ENCODE measurements at places on chromosomes 1 and 21.

DNA sequence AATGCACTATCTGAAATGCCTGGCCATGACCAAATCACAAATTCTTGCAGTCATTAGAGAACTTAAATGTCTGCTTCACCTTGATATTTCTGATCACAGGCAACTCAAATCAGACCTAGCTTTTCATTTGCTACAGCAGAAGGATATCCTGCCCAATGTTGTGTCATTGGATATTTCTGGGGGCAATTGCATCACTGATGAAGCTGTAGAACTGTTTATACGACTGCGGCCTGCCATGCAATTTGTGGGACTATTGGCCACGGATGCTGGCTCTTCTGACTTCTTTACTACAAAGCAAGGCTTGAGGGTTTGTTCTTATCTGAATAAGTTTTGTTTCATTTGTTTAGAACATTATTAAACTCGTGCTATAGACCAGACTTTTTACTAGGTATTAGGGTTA, 14.9 kb downstream of the ZYG11A start:
- DNase-seq, result no peak

- peak; percentile 40 for DNase-seq
Measured at GRCh38 chr1:62437273-62437940, 558 bp downstream of the USP1 start.

DNA sequence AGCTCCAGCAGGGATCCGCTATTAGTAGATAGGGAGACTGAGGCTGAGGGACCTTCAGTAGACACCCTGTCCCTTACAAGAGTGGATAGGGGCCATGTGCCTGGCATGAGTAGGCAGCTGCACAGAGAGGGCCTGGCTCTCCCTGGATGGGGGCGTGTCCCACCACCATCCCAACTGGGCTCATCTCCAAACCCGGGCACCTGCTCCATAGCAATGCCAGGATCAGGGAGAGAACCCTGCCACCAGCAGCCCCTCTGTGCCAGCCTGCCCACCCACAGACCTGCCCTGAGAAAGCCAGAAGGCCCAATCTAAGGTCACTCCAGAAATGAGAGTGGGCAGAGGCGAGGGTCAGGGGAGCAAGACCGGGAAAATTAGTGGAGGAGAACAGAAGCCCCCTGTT, 121.3 kb downstream of the GRIK3 start:
- DNase-seq, result no peak

DNA sequence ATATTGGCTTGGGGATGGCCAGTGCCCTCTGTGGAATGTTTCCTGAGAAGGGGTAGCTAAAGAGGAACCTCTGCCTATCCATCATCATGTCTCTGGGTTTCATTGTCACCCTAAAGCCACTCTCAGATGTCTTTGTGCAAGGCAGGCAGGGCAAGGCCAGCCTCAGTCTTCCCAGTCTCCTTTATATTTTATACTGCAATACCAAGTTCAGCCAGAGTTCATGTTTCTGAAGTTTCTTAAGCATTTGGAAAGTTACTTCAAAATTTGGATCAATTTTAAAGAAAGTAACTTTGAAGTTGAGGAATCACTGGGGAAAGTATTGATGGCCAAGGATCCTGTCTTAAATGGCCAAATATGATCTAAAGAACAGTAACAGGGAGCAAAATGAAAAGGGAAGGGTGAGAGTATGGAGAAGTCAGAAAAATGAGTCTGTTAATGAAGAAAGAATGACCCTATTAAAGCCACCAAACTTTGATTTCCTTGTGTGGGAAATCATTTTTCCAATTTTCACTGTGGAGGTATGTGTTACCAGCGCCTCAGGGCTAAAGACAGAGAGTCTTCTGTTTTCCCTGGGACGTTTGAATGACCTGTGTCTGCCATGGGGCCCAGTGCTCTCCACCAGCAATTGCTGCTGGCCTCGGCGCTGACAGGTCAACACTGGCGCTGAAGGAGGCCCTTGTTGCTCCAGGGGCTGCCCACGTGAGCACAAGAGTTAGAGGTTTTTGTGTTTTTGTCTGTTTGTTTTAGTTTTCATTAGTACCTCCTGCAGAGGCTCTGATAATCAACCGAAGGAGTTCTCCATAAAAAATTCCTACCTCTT, 93.9 kb downstream of the ATP5PO start:
- DNase-seq, result no peak

GRCh38 chr1:214567481-214567980, 16.1 kb upstream of the PTPN14 start:
- no peak for DNase-seq

DNA sequence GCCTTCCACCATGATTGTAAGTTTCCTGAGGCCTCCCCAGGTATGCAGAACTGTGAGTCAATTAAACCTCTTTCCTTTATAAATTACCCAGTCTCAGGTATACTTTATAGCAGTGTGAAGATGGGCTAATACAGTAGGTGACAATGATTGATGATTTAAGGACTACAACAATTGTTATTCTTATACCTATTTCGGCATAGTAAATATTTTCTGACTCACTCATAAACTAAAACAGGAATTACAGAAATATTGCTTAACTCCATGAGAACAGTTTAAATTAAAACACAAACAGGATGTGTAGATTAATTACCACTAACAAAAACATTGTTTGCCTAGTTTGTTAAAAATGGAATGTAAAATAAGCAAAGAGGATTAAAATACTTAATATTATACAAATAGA, 839.9 kb downstream of the LTN1 start:
- DNase-seq, result no peak

- DNase-seq, result no peak
Measured at GRCh38 chr1:231919886-231920285, 293.3 kb downstream of the DISC1 start.

DNA sequence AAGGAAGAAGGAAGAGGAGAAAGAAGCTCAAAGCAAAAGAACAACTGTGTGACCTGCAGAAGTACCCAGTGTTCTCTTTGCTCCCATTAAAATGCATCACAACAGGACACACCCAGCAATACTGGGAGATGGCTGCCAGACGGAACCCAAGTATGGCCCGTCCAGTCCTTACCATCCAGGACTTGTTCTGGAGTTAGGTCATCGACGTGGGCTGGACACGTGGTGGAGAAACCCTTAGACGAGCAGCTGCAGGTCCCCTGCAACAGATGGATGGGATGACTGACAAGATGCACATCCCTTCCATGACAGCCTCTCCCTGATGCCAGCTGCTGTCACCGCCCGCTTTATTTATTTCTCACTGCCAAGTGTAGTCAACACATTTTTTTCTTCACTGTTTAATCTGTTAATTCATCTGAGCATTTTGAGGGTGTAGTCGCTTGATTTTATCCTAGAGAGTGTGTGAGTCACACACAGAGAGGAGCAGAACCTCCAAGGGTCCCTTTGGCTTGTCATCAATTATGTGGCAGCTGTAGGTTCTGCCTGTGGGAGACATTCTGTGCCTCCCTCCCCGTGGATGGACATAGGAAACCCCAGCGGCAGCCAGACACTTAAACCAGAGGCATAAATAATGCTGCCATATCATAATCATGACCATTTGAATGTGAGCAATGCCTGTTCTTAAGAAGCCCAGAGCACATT, 80.9 kb downstream of the ABCA4 start:
- no peak for DNase-seq

GRCh38 chr1:103327054-103327719, 198.3 kb upstream of the RNPC3 start:
- no peak for DNase-seq

GRCh38 chr1:10736634-10737586, 59.5 kb downstream of the CASZ1 start:
- DNase-seq, result no peak

GRCh38 chr1:81780705-81781454, 19.9 kb upstream of the ADGRL2 start:
- no peak for DNase-seq

- DNase-seq, result no peak
Measured at GRCh38 chr1:67818725-67819301, 14.5 kb downstream of the GNG12 start.

DNA sequence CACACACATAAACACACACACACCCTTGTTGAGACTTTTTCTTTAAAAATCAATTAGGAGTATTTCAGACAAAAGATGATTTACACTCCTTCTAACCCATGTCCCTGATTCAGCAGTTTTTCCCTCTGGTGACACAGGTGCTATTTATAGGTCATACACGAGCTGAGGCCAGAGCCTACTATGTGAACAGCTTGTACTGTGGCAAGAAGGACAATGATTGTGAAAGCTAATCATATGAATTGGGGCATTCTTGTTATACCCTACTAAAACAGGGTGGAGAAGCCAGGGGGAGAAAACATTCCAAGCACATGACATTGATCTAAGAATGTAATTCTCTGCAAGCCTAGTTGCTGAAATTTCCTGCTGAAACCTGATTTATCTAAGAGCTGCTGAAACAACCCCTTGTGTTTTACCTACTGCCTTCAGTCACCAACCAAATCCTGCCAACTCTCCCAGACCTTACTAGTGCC, 60.3 kb downstream of the XCL1 start:
- no peak for DNase-seq

- DNase-seq, result no peak
Measured at GRCh38 chr1:81209461-81209860, 591.3 kb upstream of the ADGRL2 start.

GRCh38 chr1:30758785-30759380, 1.3 kb upstream of the LAPTM5 start:
- DNase-seq, result no peak

- DNase-seq, result no peak
Measured at GRCh38 chr21:32782698-32783097, 11.1 kb upstream of the PAXBP1 start.

GRCh38 chr21:38306433-38307141, 49.8 kb downstream of the KCNJ15 start:
- no peak for DNase-seq

DNA sequence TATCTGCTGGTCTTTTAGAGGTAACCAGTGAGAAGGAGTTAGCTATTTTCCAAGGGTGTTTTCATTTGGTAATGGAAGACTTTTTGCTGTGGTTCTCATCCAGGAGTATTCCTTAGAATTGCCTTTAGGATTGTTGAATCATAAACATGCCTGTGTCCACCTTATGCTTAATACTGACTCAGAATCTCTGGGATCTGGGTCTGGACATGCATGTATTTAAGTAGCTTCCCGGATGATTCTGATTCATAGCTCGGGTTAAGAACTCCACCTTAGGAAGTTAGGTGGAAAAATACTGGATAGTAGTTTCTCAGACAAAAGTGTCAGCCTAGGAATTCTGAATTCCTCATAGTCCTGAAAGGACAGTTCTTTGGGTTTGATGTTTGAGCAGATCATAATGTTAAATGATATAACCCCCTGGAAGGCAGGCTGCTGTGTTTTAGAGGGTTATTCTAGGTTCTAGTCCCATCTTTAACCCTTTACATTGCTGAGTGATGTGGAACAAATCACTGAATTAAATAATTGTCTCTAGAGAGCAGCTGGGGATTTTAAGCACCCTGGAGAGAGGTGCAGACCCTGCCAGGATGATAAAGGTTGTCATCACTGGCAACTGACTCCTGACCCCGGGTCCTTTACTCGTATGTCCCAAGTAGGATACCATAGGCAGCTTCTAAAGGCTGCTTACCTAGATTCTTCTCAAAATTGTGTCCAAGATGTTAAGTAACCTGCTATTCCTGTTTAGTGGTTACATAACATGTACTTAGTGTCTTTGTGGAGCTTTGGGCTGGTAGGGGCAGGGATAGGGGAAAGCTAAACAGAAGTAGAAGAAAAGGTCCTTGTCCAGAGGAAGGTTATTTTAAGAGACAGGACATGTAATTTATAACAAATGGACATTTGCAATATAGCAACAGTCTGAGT, 14.5 kb upstream of the C4BPB start:
- DNase-seq, result no peak

- DNase-seq, result no peak
Measured at GRCh38 chr1:205396967-205397616, 24.8 kb downstream of the LEMD1 start.

DNA sequence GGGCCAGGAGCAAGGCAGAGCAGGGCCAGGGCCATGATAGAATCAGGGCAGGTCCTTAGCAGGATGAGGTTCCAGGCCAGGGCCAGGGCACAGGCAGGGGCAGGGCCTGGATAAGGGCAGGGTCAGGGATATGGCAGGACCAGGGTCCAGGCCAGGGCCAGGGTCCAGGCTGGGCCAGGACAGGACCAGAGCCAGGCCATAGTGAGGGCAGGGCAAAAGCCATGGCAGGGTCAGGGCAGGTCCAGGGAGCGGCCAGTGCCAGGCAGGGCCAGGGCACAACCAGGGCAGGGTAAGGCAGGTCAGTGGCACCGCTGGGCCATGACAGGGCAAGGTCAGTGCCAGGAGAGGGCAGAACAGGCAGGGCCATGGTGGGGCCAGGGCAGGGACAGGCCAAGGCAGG, 152.2 kb downstream of the LIPI start:
- no peak for DNase-seq

DNA sequence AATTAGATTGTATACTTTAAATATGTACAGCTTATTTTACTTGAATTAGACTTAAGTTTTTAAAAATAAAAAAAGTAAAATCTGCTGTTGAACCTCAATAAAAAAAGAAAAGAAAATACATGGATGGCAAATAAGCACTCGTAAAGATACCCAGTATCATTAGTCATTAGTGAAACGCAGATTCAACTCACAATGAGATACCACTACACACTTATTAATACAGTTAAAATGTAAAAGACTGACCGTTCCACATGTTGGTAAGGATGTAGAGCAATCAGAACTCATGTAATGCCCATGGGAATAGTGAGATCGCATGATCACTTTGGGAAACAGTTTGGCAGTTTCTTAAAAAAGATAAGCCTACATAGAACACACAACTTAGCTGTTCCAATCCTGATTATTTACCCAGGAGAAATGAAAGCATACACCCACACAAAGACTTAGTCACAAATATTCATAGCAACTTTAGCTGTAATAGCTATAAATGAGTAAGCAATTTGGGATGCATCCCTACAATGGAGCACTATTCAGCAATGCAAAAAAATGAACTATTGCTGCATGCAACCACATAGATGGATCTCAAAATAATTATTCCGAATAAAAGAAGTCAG, 7.3 kb downstream of the SH2D1B start:
- no peak for DNase-seq

GRCh38 chr21:34561806-34562205, 49.8 kb upstream of the KCNE1 start:
- DNase-seq, result no peak

DNA sequence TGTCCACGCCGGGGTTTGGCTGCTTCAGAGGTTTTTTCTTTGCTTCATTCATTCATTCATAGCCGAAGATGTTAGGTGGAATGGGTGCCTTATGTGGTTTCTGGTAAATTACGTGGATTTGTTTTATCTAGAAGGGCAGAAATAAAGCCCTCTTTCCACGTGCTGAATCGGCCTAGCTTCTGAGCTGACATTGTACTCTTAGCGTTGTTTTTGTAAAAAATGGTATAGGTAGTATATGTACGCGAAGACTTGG, 1.5 kb downstream of the GALNT2 start:
- no peak for DNase-seq

DNA sequence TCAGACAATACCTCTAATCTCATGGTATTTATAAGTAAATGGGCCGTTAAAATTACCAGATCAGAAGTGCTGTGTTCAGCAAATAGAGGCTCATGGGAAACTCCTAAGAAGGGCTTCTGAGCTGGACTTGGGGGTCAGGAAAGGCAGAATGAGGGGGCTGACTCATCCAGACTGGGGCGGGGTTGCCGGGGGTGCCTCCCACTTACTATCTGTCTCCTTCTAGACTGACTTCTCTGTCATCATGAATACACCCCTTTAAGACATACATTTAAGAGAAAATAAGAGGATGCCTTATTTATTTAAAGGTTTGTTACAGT, 96.0 kb upstream of the ERRFI1 start:
- DNase-seq, result no peak

GRCh38 chr1:63122079-63122478, 200.3 kb upstream of the FOXD3 start:
- DNase-seq, result no peak

Measured in activated naive CD4-positive, alpha-beta T cell (primary cell).